ENCODE measurements at places on chromosomes 11 and 22. TPM values are rescaled to one million over a fixed set of nuclear protein-coding genes. Genes with fewer than 3 reads are reported as not detected.

ZNF215 gene
- total RNA-seq = 3.0 TPM

DNA sequence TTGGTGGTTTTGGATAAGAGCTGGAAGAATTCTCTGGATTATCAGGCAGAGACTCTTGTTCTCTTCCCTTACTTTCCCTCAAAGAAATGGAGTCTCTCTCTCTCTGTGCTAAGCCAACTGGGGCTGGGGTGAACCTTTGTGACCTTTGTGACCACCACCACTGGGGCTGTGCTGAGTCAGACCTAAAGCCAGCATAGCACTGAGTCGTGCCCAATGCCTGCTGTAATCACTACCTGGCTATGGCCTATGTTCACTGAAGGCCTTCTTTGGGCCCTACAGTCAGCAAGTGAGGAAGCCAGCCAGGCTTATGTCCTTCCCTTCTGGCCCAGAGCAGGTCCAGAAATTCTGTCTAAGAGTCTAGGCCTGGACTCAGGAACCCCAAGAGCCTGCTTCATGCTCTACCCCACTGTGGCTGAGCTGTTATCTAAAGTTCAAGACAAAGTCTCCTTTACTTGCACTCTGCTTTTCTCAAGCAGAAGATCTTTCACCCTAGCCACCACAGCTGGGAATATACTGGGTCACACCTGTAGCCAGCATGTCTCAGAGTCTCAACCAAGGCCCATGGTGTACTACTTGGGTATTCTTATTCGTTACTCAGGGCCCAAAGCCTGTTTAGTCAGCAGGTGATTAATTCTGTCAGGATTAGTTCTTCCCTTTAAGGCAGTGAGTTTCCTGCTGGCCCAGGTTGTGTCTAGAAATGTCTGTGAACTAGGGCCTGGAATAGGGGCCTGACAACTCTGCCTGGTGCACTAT is 86.0 kb downstream of the EHF start:
- H3K27ac ChIP-seq = no peak overlapping the region
- no peak for DNase-seq
- H3K36me3 ChIP-seq = no peaks in the 10 kb centered on the region
- no peaks in the 10 kb centered on the region for H3K4me1 ChIP-seq
- H3K27me3 ChIP-seq = no peaks in the 10 kb centered on the region
- H3K4me3 ChIP-seq = no peak overlapping the region

DNA sequence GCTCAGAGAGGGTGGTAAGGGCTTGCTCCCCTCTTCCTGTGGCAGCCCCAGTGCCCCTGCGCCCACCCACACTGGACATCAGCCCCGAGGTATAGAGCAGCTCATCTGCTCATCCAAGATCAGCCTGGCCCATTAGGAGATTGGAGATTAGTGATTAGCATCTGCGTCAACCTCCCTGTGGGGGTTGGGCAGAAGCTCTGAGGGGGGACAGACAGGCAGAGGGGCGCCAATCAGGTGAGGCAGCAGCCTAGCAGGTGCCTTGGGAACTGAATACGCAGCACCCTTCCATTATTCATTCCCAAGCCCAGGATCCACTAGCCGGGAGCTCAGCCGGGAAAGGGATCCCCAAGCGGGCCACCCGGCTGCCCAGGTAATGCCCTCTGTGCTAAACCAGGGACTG is 11.0 kb downstream of the SMTN start:
- H3K27me3 ChIP-seq = no peaks in the 10 kb centered on the region
- no peaks in the 10 kb centered on the region for H3K4me1 ChIP-seq
- peak overlapping the region; percentile 88 for H3K4me3 ChIP-seq
- no peak for DNase-seq

DNA sequence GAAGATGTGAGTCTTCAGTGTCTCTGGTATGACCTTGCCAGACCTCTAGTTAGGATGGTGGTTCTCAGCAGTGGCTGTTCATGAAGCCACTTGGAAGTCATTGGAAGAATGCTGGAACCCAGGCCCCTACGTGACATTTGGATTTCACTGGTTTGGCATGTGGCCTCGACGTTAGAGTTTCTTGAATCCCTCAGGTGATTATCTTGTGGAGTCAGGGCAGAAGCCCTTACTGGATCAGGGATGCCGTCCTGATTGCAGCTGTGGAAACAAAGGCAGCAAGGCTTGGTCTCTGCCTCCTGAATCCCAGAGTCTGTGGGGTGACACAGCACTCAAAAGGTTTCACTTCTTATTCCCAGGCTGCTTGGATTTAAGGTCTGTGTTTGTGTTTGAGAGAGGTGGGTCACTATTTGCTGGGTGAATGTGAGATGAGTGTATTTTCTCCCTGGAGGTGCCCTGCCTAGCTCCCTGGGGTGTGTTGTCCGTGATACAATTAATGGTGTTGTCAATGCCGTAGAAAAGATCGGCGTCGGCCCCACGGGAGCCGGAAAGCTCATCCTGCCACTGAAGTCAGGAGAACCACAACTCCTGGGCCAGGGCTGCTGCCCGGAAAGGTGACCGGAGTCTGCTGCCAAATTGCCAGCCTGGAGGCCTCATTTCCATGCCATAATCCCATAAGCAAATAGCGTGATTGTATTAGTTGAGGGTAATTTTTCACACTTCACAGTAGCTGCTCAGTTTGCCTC is 939.0 kb downstream of the BRD1 start:
- H3K4me1 ChIP-seq = no peaks in the 10 kb centered on the region
- H3K4me3 ChIP-seq = no peak overlapping the region
- peak; percentile 37 for DNase-seq
- H3K27me3 ChIP-seq = peaks cover 17% of the 10 kb centered on the region

DNA sequence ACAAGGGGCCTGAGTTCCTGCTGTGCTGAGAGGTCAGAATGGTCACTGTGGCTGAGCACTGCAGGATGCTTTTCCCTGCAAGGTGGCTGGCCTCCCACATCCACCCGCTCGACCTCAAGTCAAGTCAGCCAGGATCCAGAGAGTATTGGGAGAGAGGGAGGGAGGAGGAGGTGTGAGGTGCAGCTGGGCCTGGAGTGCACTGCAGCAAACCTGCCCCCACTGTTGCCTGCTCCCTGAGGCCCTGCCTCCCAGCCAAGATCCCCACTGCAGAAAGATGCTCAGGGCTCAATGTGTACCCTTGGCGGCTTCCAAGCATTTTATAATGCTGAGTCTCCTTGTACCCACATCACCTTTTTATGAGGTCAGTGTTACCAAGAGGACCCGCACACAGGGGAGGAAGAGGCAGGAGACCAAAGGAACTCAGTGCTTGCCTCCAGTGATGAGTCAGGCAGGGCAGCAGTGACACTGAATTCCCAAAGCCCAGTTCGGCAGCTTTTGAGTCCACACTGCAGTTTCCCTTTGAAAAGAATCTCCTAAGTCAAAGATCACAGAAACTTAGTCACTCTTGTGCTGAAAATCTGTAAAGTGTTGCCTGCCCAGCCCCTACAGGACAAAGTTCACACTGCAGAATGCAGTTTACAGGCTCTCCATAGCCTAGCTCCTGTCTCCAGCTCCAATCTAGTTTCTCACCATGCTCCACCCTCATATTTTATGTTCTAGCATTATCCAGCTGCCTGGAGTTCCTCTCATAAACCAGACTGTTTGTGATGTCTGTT is 3.1 kb downstream of the ENDOD1 start:
- H3K36me3 ChIP-seq = no peaks in the 10 kb centered on the region
- no peak overlapping the region for H3K27ac ChIP-seq
- no peak overlapping the region for H3K4me3 ChIP-seq
- no peak for DNase-seq
- peaks cover 9% of the 10 kb centered on the region for H3K4me1 ChIP-seq

GRCh38 chr11:58513747-58514367 is 6.0 kb upstream of the OR5B21 start:
- no peak overlapping the region for H3K27ac ChIP-seq
- H3K27me3 ChIP-seq = no peaks in the 10 kb centered on the region
- H3K4me3 ChIP-seq = no peak overlapping the region
- DNase-seq = no peak
- no peaks in the 10 kb centered on the region for H3K36me3 ChIP-seq

APOBEC3H gene
- total RNA-seq = not detected

IFITM10 gene
- total RNA-seq = 0.66 TPM

RNF26 gene
- 9.8 TPM for total RNA-seq

C1QTNF4 gene
- total RNA-seq = 6.4 TPM

GRCh38 chr11:71372693-71373657 is 75.2 kb downstream of the DHCR7 start:
- DNase-seq = no peak
- no peaks in the 10 kb centered on the region for H3K4me1 ChIP-seq
- H3K4me3 ChIP-seq = no peak overlapping the region
- no peak overlapping the region for H3K27ac ChIP-seq
- H3K36me3 ChIP-seq = no peaks in the 10 kb centered on the region

Measured in sigmoid colon (tissue), 7 donors.